K562 (cell line): ENCODE measurements at places on chromosomes 16 and 17.

DNA sequence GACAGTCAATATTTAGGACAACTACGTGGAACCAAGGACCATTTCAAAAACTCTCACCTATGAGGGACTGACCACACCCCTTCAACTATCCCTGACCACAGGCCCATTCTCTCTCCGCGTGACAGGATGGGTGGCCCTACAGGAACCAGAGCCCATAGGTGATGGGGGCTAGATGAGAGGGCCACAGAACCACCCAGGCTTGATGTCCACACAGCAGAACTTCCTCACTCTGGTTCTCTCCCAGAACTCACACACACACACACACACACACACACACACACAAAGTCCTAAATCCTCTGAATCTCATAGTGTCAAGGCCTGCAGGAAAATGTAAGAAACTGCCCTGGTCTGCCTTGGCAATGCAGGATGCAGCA lies 1.5 kb downstream of the ZNF319 start:
- DNase-seq: no peak

DNA sequence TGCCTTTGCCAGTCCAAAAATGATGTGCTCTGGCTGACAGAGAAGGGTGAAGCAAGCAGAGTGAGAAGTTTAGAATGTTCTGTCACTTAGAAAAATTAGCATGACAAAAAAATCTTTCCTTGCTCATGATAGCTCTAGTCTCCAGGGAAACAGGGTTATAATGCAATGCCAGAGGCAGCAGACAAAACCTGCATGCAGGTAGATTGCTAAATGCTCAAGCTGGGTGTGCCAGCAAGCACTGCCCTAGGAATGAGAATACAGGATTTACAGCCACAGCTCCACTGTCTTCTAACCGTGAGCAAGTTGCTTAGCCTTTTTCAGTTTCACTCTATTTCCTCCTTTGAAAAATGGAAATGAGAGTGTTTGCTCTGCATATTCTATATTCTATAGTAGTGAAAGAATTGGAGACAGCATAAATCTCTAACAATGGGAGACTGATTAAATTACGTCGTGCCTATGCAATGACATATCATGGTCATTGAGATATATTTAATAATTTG lies 516.6 kb upstream of the C16orf82 start:
- no peak for DNase-seq

- no peak for DNase-seq
Observed at GRCh38 chr16:87098361-87098760, 218.8 kb downstream of the C16orf95 start.

DNA sequence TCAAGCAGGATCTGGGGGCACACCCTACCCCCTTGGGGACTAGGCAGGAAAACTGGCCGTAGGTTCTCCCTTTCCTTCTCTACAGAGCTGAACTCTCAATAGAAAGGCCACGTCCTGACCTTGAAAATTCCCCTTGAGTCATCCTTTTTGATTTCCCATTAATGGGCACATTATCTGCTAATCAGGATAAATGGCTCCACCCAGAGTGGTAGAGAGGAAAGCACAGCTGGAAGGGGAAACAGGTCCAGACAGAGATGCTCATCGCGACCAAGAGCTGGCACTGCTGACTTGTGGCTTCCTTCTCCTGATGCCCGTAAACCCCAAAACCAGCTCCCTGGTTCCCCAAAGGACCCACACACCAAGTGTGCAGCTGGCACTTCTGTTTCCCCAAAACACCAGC lies 206.5 kb upstream of the CDH5 start:
- DNase-seq: no peak

DNA sequence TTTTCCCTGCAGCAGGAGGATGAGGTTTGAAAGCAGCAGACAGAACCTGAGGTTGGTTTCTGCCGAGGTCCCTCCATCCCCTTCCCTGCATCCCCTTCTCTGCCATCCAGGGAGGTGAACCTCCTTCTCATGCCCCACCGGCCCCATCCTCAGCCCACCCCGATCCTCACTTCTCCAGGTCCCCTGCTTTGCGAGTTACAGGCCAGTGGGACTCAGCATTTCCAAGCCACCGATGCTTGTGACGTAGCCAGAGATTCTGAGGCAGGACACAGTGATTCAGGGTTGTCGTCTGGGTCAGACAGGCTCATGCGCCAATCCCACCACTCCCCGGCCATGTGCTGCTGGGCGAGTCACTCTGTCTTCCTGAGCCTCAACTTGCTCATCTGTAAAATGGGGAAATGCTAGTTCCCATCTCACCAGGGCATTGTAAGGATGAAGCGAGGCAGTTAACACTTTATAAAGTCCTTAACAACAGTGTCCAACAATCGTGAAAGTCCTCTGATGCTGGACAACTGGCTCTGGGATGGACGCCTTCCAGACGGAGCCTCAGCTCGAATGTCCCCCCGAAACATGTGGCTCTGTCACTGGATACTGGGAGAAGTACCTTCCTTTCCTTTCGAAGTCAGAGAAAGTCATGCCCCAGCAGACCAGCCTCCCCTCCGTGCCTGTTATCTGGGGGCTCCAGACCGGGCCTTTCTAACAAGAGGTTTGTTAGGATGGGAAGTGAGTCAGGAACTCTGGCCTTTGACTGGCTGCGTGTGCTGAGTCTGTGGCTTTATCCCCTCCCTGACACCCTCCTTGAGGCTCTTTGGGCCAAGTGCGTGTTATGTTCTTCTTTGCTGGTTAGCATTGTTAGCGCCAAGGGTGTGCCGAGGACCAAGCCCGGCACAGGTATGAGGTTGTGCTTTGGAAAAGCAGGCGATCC lies 21.9 kb downstream of the SEC14L5 start:
- peak; percentile 74 for DNase-seq

DNA sequence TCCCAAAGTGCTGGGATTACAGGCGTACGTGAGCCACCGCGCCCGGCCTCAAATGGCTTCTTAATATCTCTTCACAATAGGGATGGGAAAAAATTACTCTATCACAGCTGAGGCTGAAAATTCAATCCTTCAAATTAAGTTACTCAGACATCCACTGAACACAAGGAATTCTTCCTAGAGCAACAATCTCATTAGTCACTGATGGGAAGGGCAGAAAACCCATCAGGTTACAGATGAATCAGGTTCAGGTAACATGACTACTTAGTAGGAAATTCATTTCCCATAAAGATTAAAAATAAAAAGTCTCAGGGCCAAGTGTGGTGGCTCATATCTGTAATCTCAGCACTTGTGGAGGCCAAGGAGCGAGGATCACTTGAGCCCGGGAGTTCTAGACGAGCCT lies 42.5 kb upstream of the ABR start:
- DNase-seq: no peak

DNA sequence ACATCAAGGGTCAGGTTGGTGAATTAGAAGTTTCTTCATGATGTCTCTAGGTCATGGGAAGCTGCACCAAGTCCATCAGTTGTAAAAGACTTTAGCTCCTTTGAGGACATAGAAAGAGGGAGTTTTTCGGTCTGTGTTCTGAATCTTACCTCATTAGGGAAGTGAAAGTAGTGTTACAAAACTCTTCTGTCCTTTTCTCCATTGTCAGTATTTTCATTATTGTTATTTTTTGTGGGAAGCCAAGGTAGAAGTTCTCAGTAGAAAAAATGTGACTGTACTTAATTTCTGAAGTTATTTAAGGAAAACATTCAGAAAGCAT lies 24.2 kb downstream of the MAP3K3 start:
- DNase-seq: no peak

DNA sequence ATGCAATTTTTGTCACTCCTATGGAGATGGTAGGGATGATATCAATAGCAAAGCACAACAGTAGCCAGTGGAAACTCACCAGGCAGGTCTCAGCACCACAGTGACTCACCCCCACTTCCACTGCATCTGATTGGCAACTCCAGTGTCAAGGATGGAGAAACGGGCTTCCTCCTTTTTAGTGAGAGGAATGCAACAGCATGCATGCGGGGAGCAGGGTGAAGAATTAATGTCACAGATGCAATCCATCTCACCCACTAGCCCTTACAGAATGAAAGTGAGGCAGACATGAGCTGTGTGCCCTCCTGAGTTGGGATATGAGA lies 467.0 kb upstream of the C16orf82 start:
- DNase-seq: no peak

DNA sequence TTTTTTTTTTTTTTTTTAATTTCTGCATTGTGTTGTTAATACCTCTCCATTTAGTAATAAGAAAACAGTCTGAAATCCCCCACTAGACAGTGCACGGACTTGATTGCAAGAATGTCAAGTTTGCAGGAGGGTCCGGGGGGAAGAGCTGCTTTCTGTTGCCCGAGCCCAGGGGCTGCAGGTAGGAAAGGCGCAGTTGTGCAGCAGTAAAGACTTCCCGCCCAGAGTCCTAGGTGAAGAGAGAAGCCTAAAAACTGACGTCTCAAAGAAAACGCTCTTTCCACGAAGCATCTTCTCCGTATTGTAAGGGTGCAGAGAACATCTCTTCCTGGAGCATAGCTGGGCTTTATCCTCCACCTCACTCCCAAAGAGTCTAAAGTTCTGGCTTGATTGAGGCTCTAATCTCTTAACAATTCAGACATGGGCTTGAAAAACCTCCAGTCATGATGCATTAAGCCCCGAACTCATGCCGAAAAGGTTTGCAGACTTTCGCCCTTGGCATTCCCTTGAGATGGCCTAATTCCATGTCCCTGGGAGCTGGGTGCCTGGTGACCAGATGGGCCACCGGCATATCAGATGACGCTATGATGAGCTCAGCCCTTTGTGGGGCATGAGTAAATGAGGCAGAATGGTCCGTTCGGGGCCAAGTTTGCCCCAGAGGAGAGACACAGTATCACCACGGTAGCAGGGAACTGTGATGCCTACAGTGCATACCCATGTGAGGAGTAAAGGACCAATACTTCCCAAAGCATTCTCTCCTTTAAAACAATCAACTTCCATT lies 436.2 kb upstream of the ZFHX3 start:
- no peak for DNase-seq

DNA sequence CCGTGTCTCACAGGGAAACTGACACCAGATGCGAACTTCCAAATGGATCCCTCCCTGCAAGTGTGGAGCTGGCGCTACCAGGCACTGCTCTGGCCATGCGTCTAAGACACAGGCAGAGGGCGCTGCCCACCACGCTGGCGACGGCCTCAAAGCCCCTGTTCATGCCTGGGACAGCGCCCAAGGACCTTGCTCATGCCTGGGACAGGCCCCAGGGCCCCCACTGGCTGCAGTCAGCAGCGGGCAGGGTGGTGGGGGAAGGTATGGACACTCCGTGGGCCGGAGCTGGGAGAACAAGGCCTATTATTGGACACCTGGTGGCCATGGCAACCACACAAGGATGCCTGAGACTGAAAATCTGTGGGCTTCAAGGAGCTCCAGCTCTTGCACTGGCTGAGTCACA lies 8.8 kb downstream of the ZG16B start:
- DNase-seq: peak; percentile 75

DNA sequence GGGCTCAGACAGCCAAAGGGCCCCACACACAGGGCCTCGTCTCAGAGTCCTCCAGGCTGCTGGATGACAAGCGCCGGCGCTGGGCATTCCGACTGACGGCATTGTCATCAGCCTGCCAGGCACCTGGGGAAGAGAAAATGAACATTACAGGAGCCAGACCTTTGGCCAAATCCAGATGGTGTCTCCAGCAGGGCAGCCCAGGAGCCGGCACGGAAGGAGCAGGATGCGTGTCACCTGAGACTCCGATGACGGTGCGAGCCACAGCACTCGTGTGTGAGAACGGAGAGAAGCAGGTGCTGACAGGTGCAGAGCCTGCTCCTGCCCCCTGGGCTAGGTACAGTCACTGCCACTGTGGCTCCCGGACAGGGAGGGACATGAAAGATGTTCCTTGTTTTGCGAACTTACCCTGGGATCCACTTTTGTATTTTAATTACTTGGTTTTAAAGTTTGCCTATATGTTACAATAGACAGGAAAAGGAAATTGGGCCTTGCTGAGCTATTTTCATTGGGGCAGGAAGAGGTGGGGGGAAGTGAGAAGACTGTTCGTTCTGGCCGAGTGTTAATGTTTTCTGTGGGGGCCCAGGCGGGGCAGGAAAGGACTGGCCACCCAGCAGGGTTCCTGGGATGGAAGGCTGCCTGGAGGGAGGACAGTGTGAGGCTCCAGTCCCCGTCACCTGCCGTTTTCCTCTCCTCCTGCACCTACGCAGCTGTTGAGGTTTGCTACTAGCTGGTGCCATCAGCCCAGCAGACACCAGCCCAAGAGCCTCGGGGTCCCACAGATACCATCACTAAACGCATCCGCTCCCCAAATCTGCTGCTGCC lies 4.4 kb upstream of the FOXJ1 start:
- no peak for DNase-seq

DNA sequence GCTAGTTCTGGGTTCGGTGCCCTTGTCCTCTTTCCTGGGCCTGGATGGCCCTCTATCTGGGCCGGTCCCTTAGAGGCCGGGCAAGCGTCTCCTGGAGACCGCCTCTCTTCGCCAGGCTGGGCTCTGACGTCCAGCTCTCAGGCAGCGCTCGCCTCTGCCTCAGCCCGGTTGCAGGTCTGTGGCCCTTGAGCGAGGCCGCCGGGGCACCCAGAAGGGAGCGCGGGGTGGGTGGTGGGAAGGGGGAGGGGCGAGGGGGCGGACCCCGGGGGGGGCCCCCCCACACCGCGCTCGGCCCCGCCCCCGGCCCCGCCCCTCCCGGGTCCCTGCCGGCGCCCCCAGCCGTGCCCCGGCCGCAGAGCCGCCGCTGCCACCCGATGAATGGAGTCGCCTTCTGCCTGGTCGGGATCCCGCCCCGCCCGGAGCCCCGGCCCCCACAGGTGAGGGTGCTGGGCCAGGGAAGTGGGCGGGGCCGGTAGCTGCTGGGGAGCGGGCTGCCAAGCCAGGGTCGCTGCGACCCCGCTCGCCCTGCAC lies at the start of gene ARHGAP23:
TSS of gene ARHGAP23 (plus strand) at position 353 of the 531 bp plus-strand sequence. CDS start at position 375, 22 bp downstream.
- peak; percentile 63 for DNase-seq

- DNase-seq: no peak
Observed at GRCh38 chr17:43612515-43612914, 49.2 kb downstream of the MEOX1 start.

DNA sequence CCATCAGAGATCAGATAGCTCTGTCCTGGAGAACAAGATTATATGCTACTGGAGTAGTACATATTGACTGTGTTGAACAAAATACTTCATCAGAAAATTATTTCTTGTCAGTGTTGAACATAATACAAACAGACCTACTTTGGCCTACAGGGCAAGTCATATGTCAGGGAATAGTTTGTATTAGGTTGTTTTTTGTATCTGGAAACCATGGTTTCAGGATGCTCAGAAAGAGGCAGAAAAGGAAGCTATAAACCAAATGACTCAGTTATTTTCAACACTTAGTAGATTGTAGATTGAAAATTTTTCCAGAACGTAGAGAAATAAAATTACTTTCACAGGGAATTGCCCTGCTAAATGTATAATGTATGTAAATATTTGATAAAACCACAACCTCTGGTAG lies 198.4 kb downstream of the CYB561 start:
- DNase-seq: no peak

- no peak for DNase-seq
Observed at GRCh38 chr17:27497696-27498095, 41.4 kb downstream of the KSR1 start.

GRCh38 chr16:27204312-27204915 lies 1.1 kb downstream of the KDM8 start:
- no peak for DNase-seq
